T-helper 2 cell treated with Interferon-gamma antibody and Interleukin-4, amounts not matched to agents 5 μg/mL and 100 μg/mL, for 36 hours (primary cell): ENCODE measurements at places on chromosomes 6 and 20.

GRCh38 chr6:111765763-111766162 is 107.5 kb downstream of the FYN start:
- DNase-seq = no peak

GRCh38 chr6:142823256-142823902 is 121.6 kb downstream of the HIVEP2 start:
- no peak for DNase-seq

DNA sequence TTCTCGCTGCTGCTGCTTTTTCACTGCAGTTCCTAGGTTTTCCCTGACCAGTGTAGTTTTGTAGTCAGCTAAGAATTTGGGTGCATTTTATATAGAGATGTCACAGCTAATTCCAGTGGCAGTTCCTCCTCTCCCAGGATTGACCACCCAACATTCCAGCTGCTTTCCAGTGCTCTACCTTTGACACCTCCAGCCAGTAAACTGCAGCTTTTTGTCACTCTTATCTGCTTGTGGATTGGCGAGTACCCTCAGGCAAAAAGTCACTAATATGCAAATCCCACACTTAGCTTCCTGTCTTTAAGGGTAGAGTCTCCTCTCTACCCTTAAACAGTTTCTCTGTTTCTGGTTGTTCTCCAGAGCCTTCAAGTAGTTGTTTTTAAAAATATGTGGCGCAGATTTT is 146.9 kb upstream of the KCNG1 start:
- DNase-seq = no peak

DNA sequence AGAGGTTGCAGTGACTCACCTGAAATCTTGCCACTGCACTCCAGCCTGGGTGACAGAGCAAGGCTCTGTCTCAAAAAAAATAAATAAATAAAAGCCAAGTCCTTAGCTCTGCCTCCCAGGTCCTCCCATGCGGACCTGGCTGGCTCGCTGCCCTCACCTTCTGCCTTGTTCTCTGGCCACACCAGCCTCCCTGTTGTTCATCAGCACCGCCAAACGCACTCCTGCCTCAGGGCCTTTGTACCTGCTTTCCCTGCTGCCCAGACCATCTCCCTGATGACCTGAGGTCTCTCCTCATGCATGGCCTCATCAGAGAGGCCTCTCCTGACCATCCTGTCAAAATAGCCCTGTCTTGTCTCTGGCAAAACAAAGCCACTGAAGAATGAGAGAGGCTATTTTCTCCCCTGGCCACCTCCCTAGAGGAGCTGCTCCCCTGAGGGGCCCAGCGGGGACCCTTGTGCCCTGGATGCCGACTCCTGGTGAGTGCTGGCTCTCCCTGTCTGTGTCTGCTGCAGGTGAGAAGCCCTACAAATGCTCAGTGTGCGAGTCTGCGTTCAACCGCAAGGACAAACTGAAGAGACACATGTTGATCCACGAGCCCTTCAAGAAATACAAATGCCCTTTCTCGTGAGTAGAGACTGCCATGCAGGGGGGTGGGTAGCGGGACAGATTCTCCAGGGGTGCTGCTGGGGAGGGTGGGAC is 22.6 kb upstream of the CHMP4B start:
- DNase-seq = no peak

DNA sequence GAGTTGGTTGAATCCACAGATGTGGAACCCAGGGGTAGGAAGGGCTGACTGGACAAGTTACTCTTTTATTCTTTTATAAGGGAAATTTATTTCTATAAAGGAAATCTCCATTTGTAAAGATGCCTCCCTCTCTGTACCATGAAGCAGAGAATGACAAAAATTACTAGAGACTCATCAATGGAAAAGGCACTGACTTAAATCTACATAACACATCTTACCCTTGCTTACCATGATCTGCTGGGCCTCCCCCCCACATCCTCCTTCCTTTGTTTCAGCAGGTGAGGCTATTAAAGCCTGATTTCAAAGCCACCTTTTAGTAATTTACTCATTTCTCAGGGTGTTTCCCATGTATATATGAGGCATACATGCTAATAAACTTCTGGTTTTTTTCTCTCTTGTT is 130.2 kb upstream of the HDDC2 start:
- DNase-seq = no peak

DNA sequence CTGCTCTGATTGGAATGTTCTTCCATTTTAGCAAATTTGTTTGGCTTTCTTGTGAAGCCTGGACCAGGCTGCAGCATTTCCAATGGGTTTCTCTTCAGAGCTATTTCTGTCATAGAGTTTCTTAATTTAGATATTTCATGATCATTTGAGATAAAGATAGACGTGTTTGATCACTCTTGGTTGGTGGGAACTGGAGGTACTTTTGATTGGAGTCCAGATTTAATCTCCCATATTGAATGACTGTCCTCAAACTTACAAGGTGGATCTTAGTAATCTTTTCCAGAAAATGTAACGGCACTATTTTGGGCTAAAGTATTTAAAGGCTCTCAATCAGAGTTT is 29.2 kb downstream of the RNF144B start:
- no peak for DNase-seq

DNA sequence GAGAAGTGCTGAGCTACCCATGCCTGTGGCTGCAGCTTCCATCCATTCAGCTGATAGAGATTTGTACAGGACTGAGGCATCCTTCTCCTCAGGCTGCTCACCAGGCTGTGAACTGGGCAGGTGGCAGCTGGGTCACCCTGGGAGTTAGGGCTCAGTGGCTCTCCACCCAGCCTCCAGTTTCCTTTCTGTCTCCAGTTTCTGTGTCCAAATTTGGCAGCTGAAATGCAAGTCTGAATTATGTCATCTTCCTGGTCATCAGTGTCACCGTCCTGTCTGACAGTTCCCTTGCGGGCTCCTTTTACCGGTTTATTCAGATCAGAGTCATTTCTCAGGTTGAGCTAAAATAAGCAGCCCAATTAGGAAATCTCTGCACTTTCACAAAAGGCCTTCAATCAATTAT is 93.3 kb downstream of the EDN1 start:
- DNase-seq = no peak

DNA sequence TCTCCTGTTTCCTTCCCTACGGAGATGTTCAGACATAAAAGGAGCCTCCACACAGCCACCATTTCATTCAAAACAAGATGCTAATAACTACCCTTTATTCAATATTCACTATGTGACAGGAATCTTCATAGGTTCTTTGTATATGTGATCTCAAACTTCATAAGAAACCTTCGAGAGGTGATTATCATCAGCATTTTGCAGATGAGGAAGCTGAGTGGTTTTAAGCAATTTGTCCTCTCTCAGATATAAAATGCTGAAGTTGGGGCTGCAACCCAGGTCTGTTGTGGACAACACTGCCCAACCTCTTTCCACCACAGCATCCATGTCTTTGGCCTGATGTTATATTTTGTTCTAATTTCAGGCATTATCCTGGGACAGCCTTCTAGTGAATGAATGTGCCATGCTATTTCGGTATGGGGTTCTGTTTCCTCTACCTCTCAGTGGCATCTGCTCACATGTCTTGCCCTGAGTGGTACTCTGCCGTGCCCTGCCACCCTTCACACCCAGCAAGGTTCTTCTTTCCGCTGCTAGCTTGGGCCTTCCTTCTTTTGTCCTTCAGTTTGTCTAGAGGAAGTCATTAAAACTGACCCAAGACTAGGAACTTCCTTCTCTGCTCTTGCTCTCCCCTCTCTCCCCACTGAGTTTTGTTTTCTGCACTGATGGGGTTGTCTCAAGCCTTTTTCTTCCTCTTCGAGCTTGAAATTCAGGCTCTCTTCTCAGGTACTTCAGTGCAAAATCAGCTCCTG is 300.9 kb upstream of the PRDM1 start:
- no peak for DNase-seq

DNA sequence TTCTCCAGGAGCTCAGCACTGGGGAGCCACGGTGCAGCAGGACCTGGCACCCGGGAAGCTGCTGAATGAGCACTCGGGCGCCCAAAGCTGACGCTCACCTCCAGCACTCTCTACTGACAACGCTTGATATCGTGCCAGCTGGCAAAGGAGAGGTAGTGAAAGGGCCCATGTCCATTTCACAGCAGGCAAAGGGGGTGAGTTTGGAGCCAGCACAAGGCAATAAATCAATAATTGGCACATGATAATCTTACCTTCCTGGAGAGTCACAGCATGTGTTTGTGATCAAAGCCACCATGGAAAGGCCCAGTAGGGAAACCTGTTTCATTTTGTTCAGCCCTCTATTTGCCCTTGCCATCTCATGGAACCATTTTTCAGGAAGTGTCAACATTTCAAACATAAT is 23.3 kb upstream of the SMIM26 start:
- DNase-seq = no peak

- DNase-seq = no peak
Measured at GRCh38 chr6:138219901-138220300, 1.6 kb upstream of the PBOV1 start.

- DNase-seq = no peak
Measured at GRCh38 chr20:21522481-21523280, 8.8 kb upstream of the NKX2-2 start.
